Hypothalamus (tissue), 51 donors: ENCODE measurements at places on chromosomes 12 and 14.

DNA sequence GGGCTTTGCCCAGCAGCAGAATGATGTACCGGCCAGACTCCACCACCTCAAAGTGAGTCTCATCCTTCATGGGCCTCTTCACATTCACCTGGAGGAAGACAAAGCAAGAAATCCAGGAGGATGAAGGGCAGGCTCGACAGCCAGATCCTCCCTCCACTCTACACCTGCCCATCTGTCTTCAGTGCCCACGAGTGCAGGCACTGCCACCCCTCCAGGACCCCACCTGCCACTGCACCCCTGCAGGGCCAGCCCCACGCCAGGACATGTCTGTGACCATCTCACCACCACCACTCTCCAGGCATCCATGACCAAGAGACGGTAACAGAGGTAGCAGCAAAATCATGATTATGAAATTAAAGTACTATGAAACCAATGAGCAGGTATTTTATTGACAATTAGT lies 84.3 kb upstream of the ANO2 start:
- DNase-seq = no peak

DNA sequence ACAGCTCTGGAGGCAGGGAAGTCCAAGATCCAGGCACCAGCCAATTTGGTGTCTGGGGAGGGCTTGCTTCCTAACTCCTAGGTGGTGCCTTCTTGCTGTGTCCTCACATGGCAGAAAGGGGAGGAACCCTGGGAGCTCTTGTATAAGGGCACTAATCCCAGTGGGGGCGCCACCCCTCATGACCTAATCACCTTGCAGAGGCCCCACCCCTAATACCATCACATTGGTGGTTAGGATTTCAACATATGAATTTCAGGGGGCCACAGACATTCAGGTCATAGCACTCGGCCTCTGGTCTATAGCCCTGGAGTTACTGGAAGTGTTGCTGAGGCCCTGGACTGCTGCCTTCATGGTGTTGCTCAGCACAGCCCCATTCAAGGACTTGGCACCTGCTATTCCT lies 14.6 kb downstream of the PSMD9 start:
- DNase-seq = no peak

DNA sequence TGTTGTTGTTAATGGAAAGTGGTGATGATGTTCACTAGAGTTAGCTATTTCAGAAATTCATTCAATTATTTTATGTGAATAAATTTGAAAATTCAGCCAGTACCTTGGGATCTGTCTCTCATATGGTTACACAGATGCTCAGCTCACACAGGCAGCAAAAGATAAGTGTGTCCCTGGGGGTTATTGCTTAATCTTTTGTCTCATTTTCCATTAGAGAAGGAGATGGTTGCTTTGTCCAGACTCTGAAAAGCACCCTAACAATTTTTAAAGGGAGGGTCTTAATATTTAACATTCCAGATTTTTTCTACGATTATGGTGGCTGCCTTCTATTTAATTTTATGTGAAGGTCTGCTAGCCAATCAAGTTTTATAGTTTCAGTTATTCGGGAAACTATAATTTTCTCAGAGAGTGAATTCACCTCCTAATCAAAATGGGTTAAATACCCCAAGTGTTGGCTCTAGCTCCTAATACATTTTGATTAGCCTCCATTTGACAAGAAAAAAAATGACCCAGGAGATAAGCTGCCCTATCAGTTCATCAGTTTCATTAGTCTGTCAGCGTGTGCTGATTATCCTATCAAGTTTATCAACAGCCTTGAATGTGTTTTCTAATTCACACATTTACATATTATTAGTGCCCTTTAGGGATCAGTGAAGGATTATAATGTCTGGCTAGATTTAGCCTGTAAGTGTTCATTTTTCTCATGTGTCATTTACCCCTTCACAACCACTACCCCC lies 282.1 kb downstream of the TMTC2 start:
- no peak for DNase-seq

GRCh38 chr12:8108808-8109398 lies 14.5 kb upstream of the CLEC4A start:
- peak; percentile 8 for DNase-seq

GRCh38 chr12:46390881-46391280 lies 18.3 kb upstream of the SLC38A2 start:
- DNase-seq = no peak

- DNase-seq = no peak
Observed at GRCh38 chr12:57846285-57846576, 298 bp downstream of the CTDSP2 start.

DNA sequence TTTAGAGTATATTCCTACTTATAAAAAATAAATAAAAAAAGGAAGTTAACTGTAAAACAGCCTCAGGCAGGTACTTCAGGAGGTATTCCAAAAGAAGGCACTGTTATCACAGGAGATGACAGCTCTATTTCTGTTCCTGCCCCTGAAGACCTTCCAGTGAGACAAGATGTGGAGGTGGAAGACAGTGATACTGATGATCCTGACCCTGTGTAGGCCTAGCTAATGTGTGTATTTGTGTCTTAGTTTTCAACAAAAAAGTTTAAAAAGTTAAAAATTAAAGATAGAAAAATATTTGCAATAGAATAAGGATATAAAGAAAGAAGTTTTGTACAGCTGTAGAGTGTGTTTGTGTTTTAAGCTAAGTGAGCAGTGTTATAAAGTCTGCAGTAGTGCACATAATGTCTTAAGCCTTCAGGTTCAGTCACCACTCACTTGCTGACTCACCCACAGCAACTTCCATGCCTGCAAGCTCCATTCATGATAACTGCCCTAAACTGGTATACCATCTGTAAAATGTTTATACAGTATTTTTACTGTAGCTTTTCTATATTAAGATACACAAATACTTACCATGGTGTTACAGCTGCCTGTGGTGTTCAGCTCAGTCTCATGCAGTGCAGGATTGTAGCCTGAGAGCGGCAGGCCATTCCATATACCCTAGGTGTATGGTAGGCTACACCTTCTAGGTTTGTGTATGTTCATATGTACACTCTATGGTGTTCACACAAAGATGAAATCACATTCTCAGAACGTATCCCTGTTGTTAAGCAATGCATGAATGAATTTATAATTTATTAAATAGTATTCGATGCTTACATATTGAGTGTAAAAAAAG lies 121.1 kb downstream of the ANO6 start:
- no peak for DNase-seq

GRCh38 chr14:77892381-77892871 lies 92.5 kb downstream of the ADCK1 start:
- no peak for DNase-seq

- no peak for DNase-seq
Observed at GRCh38 chr14:41385797-41386196, 220.9 kb upstream of the LRFN5 start.

DNA sequence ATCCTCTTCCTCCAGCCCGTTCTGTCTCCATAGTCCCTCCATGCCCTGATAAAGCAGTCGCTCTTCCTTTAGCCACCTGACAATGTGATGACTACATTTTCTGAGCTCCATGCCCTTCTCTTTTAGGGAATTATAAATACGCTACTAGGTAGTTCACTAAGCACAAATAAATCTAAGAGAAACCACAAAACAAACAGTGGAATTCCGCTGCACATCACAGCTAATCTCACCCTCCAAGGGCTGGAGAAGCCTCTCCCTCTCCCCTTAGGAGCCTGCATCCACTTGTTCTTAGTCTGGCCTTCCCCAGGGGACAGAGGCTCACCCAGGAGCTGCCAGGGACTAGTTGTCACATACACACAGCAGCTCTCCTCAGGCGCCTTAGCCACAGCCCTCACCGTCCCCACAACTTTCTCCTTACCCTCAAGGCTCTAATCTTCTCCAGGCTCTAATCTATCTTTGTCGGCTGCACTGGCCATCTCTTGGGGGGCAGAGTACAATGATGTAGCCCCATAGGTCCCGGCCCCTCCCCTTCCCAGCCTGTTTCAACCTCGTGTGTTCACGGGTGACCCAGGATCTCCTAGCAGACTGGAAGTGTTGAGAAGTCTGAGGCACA lies 55.9 kb upstream of the GPR68 start:
- no peak for DNase-seq

GRCh38 chr12:67669934-67670631 lies 21.5 kb downstream of the DYRK2 start:
- no peak for DNase-seq

DNA sequence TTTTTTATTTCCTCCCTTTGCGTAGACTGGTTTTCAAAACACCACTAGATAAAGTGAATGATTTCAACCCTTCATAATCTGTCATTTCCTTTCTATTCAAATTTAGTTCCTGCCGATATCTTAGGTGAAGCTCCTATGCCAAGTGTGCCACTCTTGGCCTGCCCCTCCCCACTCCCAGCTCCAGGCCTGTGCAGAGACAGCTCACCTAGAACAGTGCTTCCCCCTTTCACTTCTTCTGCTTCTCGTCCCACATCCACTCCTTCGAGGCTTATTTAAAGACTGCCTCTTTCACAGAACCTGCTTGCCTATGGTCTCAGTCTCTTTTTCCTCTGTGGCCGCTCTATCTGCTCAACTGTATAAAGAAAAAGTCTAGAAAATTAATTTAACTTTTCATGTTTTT lies 473.8 kb downstream of the RAD51B start:
- no peak for DNase-seq

DNA sequence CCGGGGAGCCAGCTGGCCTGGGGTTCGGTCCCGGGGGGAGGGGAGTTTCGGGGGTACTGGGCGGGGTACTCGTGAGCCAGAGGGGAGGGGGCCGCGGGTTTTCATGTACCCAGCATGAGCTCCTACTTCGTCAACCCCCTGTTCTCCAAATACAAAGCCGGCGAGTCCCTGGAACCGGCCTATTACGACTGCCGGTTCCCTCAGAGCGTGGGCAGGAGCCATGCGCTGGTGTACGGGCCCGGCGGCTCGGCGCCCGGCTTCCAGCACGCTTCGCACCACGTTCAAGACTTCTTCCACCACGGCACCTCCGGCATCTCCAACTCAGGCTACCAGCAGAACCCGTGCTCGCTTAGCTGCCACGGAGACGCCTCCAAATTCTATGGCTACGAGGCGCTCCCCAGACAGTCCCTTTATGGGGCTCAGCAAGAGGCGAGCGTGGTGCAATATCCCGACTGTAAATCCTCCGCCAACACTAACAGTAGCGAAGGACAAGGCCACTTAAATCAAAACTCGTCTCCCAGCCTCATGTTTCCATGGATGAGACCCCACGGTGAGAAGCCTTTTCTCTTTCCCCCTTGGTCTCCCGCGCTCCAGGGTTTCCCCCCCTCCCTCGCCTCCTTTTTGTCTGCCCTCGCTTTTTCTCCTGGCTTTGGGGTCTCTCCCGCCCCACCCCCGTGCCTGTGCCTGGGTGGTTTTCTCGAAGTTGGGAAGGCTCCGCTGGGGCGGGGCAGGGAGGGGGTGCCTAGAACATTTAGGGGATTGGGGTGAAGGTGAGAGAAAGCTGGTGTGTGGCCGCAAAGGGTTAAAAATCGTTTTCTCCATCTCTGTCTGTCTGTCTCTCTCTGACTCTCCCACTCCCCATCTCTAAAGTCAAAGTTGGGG lies 627 bp downstream of the HOXC8 start:
- DNase-seq = no peak

DNA sequence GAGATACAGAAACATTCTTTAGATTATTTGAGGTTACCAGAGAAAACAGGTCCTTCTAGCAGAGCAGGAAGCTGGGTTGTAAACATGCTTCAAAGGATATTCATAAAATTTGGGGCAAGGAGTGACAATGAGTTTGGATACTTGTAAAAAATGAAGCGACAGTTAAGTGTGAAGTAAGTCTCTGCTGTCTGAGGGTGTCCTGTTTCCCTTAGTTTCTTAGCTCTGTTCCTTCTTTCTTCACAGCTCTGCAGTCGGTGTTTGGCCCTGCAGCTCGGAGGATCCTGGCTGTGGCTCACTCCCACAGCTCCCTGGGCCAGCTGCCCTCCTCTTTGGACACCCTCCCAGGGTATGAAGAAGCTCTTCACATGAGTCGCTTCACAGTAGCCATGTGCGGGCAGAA lies 10.8 kb downstream of the TMEM52B start:
- DNase-seq = no peak

DNA sequence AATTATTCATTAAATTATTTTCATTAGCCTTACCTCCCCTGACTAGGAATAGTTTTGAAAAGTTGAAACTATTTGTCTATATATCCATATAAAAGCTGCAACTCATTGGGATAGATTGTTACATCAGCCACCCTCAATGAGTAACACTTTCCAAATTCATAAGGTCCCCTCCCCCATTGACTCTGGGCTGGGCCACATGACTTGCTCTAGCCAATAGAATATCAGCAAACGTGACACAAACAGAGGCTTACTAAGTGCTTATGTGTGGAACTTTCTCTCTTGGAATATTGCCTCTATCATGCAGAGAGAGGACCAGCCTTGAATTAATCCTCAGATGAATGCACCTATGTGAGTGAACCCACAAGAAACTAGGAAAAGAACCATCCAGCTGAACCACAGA lies 213.7 kb downstream of the CCDC59 start:
- DNase-seq = no peak

DNA sequence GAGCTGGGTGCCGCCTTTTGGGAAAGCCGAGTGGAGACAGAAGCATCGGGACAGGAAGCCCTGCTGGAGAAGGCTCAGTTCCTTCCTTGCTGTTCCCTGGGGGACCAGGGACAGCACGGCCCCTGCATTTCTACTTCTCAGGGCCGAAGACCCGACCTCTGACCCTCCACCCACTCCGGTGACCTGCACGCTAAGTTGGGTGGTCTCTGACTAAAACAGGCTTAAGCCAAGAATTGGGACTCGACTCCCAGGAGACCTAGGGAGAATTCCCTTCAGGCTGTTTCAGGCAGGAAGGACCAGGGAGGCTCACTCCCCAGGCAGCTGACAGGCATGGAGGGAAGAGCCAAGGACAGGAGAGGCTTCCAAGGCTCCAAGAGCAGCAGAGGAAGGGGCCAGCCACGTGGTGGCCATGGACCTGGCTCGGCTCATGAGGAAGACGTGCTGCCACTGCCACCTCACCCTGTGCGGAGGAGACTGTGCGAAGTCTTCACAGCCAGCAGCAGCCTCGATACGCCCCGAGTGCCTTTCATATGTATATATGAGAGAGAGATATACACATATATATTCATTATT lies 43.9 kb downstream of the DCAF4 start:
- DNase-seq = no peak

- DNase-seq = no peak
Observed at GRCh38 chr14:63200767-63201166, 3.5 kb upstream of the RHOJ start.

- DNase-seq = no peak
Observed at GRCh38 chr12:18145924-18146323, 55.9 kb upstream of the RERGL start.

DNA sequence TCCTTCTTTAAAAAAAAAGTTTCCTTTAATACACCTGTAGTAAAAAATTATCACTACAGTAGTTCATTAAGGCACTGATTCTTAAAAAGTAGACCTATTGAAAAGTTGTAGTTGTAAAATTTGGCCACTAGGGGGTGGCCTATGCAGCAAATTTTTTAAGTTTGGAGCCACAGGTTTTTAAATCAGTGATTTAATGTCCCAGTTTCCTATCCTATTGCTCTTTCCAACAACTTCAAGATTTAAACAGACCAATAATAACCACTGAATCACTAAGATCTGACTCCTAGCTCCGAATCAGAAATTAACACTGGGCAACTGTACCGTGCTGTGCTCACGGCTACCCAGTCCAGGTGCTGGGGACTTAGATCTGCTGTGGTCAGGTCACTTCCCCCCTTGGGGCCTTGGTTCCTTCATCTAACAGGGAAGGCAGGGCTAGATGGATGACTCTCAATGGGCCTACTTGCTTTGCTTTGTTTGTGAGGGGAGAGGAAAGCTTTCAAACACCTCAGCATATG lies 279.3 kb downstream of the MED13L start:
- no peak for DNase-seq
